ENCODE measurements at places on chromosomes 2 and 18.

DNA sequence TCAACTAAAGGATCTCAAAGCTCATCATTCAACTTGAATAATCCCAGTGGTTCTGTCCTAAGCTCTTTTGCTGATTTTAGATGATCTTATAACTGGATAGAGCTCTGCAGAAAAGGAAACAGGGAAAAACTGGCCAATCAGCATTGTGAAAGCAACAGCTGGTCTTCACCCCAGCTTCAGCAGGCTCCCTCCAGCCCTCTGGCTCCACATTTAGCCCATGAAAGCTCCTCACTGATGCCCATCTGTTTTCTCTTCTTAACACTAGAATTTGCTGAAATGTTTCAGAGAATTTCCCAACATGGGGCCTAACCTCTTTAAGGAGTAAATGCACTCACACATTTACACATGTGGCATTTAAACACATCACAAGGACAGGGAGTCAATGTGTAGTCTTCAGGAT, 223.3 kb downstream of the CNTNAP5 start:
- no peak for DNase-seq

- no peak for DNase-seq
Measured at GRCh38 chr2:20637147-20637546, 13.8 kb downstream of the HS1BP3 start.

DNA sequence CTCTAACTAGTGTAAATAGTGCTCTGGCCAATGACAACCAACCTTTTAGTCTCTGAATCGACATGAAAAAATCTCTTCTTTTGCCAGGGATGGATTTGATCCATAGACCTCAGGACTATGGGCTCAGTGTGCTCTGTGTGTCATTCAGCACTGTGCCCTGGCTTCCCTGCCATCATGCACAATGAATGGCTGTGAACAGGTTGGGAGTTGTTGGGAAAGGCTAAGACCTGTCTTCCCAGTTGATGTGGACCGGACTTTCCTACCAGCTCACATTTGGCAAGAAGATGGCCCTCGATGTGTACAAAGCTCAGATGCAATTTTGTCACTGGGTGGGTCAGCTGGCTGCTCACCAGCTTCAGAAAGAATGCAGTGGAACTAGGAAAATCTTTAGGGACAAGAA, 26.0 kb upstream of the ARHGAP25 start:
- DNase-seq, result no peak

GRCh38 chr2:140014204-140014546, 1234.0 kb upstream of the NXPH2 start:
- no peak for DNase-seq

GRCh38 chr2:239269173-239269885, 131.5 kb downstream of the HDAC4 start:
- no peak for DNase-seq

- DNase-seq, result no peak
Measured at GRCh38 chr2:199220920-199221319, 236.8 kb downstream of the SATB2 start.

- DNase-seq, result no peak
Measured at GRCh38 chr18:58335223-58335622, 291.2 kb downstream of the NEDD4L start.

DNA sequence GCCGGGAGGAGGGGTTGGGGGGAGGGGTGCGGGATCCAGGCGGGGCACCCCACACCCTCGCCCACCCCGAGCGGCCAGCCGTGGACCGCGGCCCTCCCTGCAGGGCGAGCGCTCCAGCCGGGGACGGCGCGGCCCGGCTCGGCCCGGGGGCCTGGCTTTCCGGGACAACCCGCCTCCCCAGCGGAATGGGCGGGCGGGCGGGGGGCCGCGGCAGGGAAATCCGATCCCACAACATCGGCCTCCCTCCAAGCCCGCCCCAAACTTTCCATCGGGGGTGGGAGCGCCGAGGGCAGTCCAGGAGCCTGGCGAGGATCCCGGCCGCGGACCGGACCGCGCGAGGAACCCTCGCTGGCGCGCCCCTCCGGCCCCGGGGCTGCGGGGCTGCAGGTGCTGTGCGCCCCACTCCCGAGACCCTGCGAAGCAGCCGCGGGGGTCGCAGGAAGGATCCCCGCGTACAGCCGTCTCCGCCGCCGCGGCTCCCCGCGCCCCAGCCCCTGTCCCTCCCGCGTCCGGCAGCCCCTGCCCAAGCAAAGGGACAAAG, 529 bp downstream of the SEMA4C start:
- peak; percentile 71 for DNase-seq

GRCh38 chr2:170276925-170277629, 99.1 kb downstream of the MYO3B start:
- DNase-seq, result no peak

DNA sequence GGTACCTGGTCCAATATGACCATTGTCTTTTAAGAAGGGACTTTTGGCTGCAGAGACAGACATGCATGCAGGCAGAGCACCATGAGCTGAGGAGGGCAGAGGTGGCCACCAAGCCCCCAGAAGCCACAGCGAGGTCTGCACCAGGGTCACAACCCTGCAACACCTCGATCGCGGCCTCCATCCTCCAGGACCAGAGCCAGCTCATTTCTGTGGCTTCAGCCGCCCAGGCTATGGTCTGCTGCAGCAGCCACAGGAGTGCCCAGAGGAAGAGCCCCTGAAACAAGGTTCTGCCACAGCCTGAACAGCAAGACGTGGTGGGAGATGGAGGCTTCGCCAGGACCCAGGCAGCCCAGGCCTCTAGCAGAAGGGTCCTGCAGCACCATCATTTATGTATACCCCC, 53.9 kb downstream of the ANKMY1 start:
- no peak for DNase-seq

- no peak for DNase-seq
Measured at GRCh38 chr2:239833269-239834109, 191.7 kb downstream of the NDUFA10 start.

DNA sequence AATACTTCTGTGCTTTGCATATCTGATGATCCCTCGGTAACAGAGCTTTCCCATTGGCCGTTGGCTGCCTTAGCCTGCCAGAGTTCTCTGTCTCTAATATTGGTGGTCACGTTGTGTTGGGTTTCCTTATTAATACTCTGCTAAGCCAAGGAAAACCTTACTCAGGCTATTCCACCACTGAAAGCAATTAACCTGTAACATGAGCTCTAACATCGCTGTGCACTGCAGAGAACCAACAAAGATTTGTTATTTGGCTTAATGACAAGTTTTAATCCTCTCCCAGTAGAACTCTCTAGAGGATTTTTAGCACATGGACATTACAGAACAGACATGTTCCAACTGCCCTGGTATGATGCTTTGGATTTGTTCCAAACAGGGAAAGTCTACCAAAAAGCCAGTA, 825.9 kb upstream of the POU3F3 start:
- DNase-seq, result no peak

DNA sequence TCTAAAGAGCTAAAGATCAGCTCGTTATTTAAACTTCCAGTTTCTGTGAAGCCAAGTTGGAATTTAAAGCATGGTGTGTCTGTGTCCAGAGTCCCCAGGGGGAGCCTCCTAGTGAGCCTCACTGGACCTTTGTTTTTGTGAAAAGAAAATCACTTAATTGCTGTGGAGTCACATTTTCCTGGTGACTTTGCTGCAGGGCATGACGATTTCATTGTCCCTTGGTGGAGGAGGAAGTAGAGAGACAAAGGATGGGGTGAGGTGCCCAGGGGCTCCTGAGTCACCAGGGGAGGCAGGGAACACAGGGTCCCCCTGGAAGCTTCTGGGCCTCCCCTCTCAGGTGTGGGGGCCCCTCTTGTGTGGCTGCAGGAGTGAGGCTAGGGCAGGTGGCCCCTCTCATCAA, 19.7 kb downstream of the ATP6V1C2 start:
- DNase-seq, result no peak

DNA sequence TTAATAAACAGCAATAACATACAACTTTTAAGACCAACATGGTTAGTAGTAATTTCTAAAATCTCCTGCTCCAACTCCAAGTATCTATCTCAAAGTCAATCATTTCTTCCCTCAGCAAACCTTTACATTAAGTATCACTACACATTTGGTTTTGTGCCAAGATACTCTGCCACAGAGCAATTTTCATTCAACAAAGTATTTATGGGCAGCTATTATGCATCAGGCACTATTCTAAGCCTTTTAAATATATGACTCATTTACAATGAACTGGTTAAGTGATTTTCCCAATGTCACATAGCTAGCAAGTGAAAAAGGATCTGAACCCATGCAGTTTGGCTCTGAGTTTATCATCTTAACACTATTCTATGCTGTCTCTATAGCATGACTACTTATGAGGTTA, 264.3 kb downstream of the NOL4 start:
- DNase-seq, result no peak

GRCh38 chr2:72993933-72994280, 76.6 kb downstream of the EMX1 start:
- DNase-seq, result no peak

DNA sequence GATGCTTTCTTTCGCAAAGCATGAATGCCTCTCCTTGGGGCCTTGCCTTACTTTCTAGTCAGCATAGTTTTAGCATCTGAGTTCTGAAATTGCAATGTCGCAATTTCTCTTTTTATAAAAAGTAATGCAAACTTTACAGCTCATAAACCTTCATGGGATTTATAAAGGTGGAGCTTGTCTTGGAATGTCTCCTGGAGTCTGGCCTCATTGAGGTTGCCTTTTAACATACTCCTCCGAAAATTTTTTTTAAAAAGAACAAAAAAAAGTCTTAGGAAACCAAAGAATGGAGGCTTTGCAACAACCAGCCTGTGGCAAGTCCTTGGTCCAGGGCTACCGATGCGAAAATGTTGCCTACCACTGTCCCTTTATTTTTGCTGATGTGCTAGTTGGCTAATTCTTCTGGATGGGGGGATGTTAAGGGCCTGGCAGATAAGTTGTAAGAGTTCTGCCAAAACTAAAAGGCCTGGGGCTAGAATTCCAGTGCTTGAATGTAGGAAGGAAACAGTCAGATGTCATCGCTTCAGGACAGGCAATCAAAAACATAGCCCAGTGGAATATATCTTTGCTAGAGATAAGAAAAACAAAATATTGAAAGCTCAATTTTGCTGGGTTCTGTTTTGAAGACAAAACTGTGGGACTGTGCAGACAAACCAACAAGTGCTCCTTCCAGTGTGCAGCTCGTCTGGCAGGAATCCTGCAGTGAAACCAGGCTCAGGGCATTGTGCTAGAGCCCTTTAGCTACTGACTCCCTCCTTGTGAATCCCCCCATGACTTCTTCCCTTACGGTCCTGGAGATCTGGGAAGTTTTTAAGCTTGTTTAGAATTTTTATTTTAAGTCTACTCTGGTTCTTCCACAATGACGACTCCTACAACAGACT, 213.0 kb downstream of the PIEZO2 start:
- DNase-seq, result peak; percentile 83

DNA sequence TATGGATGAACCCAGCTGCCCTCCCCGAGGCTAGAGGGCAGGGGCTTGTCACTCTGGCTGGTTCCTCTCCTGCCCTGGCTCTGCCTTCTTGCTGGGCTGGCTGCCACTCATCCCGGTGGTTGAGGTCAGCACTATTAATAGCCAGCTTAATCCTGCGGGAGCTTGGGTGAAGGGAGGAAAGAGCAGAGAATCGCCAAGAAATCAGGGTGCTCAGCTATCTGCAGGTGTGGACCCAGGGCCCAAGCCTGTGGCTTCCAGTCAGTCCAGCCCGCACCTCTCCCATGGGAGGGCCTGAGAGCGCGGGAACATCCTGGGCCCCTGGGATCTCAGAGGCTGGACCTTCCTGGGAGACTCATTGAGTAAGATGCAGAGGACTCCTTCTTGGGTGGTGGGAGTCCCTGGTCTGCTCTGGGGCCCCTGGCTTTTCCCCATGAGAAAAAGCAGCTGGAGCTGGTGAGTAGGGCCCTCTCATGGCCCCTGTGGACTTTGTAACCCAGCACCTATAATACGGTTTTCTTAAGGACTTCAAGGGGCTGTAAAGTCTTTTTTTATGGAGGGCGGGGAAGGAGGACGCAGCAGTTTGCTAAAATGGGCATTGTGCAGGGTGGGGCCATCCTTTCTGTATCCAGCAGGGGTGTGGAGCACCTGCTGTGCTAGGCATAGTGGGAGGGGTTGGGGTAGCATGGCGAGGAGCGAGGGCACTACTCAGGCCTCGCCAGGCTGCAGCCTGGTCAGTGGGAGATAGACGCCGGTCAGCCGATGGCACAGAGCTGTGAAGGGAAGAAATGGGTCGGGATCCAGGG, 27.4 kb upstream of the CNNM3 start:
- DNase-seq, result no peak

GRCh38 chr2:140643761-140644187, 1487.0 kb downstream of the LRP1B start:
- no peak for DNase-seq

GRCh38 chr2:239193925-239194677, 206.7 kb downstream of the HDAC4 start:
- no peak for DNase-seq

DNA sequence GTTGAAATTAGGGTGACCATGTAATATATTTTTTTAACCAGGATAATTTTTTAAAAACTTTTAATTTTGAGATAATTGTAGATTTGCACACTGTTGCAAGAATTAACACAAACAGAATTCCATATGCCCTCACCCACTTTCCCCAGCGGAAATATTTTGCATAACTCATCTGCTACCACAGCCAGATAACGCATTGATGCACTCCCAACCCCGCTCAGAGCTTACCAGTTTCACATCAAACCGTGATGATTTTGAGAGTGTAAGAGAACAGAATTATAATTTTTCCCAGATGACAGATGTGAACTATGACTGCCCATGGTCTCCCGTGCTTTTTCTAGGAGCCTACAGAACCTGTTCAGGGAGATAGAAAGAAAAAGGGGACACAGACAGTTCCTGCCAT, 35.2 kb upstream of the LDLRAD4 start:
- no peak for DNase-seq

GRCh38 chr2:104140361-104140760, 713.6 kb upstream of the POU3F3 start:
- no peak for DNase-seq

GRCh38 chr2:75698918-75699317, 11.8 kb downstream of the GCFC2 start:
- peak; percentile 62 for DNase-seq

- DNase-seq, result peak; percentile 33
Measured at GRCh38 chr18:28512357-28512756, 335.4 kb upstream of the CDH2 start.

DNA sequence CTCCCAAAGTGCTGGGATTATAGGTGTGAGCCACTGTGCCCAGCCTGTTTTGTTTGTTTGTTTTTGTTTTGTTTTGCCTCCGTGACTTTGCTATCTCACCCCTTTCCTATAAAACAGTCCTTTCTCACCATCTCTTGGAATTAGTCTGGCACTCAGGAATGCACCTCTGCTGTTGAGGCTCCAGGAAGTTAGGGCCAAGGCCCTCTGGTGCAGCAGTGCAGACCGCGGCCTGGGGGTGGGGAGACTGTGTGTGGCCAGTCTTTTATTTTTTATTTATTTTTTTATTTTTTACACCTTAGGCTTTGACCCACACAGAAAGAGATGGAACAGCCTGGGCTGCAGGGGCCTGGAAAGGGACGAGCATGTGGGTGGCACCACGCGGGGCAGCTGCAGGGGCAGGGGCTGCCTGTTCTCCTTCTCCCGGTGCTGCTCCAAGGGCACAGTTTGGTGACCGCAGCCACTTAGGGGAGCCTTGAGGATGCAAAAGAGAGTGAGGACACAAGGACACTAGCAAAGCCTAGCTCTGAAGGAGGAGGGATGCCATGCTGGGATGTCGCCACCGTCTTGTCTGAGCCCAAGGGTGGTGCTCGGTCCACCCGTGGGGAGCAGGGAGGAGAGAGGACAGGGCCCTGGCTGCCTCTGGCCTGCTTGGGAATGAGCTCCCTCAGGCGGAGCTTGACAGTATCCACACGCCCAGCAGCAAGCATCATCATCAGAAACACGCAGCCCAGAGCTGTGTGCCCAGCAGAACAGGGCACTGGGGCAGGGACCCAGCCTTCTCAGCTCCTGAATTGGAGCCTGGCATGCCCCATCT, 19.4 kb upstream of the ALPI start:
- no peak for DNase-seq

GRCh38 chr2:76445880-76446279, 735.2 kb upstream of the GCFC2 start:
- no peak for DNase-seq

GRCh38 chr2:5749347-5749746, 57.2 kb downstream of the SOX11 start:
- DNase-seq, result no peak

Data from EL (cell line).